LHCN-M2 (cell line): ENCODE measurements at places on chromosomes 13 and 19. TPM values are rescaled to one million over a fixed set of nuclear protein-coding genes. Genes with fewer than 3 reads are reported as not detected.

The ZNF681 gene
- 2.4 and 4.5 TPM in 2 replicates for total RNA-seq

The PTH2 gene
- total RNA-seq = not detected in 2 replicates

The KLK2 gene
- total RNA-seq = not detected in 2 replicates

The CEACAM5 gene
- not detected in 2 replicates for total RNA-seq

The ZNF534 gene
- total RNA-seq = not detected in 2 replicates

The BCL3 gene
- total RNA-seq = 10.0 and 18.1 TPM in 2 replicates

The CYP4F12 gene
- total RNA-seq = not detected in 2 replicates

The PPP1R37 gene
- 43.9 and 46.2 TPM in 2 replicates for total RNA-seq

The TMEM38A gene
- total RNA-seq = 2.9 and 3.2 TPM in 2 replicates

The KIR3DL1 gene
- total RNA-seq = not detected in 2 replicates

The ANGPTL8 gene
- not detected in 2 replicates for total RNA-seq

The DHRS12 gene
- 3.2 and 3.6 TPM in 2 replicates for total RNA-seq
